NCI-H748 treated with DMSO at 0.1 percent for 48 hours (cell line): ENCODE measurements at places on chromosomes 11 and 22.

DNA sequence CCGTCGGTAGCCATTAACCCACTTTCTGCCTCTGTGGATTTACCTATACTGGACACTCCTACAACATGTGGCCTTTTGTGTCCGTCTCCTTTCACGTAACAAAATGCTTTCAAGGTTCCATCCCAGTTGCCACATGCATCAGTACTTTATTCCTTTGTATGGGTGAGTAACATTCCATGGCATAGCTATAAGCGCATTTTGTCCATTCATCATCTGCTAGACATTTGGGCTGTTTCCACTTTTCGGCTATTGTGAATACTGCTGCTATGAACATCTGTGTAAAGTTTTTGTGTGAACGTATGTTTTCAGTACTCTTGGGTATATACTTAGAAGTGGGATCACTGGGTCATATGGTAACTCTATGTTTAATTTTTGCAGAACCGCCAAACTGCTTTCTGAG is 257.2 kb downstream of the ST3GAL4 start:
- no peak for DNase-seq

DNA sequence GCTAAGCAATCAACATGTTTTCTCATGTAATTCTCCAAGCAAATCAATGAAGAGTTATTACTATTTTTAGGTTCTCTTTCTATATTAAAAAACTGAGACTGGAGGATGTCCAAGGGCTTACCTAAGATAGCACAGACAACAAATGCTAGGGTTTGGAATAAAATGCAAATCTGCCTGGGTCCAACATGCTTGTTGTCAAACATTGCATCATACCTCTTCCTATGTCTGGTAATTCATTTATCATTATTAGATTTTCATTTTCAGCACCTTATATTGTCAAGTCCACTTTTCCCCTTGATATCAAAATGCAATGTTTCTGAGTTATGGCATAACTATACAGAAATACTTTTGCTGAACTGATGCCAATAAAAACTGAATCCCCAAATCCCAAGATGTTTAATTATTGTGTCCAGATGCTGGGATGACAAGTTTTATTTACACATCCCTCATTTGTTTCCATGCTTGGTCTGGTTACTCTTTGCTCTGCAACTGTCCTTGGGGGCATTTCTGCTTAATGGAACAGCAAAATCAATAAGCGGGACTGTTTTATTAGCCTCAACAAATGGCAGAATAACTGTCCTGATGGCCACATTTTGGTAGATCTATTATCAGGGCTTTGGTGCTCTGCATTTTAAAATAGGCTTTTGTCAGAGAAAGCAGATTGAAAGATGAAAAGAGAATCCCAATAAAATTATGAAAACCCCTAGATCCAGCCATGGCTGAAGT is 86.0 kb downstream of the C11orf87 start:
- no peak for DNase-seq

- DNase-seq = no peak
Observed at GRCh38 chr11:17772704-17773600, 38.4 kb downstream of the KCNC1 start.

GRCh38 chr11:1010551-1011319 is 25.8 kb downstream of the MUC6 start:
- no peak for DNase-seq

DNA sequence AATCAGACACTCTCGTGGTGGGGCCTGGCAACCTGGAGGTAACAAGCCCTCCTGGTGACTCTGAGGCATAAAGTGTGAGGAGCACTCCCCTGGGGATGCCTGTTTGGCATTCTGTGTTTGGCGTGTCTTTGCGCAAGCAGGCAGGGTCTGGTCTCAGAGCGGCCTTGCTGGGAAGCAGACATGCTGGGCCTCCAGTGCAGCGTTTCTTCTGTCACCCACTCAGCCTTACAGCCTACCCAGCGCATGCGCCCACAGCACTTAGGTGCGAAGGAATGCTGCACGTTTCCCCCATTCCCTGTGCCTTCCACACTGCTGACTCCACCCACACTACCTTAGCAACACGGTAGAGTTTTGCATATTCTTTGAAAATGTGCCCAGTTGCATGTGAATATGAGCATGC is 7.4 kb upstream of the CXCR5 start:
- no peak for DNase-seq

- DNase-seq = peak; percentile 11
Observed at GRCh38 chr11:16989554-16989953, 24.7 kb downstream of the PLEKHA7 start.

- no peak for DNase-seq
Observed at GRCh38 chr22:32684148-32684821, 117.2 kb upstream of the TIMP3 start.

DNA sequence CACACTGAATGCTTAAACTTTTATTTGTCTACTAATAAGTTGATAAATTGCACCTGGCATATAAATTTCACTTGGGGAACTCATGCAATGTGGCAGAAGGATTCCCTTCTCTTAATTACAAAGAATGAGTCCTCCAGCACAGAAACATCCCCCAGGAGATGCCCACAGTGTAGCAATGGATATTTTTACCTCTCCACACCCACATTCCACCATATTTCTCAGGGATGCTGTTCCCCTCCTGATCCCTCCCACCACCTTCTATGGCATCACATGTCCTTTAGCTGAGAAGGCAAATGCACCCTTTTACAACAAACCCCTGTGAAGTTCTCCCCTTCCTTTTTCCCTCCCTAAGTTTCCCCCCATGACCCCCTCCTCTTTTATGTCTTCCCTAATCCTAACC is 56.1 kb upstream of the UBASH3B start:
- DNase-seq = no peak

DNA sequence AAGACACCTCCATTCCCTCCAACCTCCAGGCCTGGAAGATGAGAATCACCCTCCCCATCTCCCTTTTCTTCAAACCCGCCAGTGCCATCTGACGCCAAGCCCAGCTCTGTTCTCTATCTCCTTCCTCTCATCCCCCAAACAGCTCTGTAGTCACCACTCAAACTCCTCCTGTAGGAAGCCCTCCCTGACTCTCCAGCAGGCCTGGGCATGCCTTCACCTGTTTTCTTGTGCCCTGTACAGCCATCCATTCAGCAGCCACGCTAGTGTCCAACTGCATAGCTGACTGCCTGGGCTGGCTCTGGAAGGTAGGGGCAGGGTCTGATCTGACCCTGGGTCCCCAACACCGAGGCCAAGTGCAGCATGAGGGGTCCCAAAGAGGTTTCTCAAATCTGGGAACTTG is 25.0 kb downstream of the GDPD5 start:
- DNase-seq = no peak

DNA sequence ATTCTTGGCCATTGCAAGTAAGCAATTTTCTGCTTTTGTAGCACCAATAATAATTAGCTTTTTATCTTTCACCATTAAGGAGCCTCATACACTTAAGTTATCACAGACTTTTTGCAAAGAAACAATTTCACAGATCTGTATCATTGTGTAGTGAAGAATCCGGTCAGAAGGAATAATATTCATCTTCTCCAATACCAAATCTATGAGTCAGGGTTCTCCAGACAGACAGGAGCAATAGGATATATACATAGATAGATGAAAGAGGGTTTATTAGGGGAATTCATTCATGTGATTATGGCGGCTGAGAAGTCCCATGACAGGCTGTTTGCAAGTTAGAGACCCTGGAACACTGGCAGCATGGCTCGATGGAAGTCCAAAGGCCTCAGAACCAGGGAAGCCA is 82.9 kb upstream of the UBASH3B start:
- no peak for DNase-seq

GRCh38 chr11:33669598-33670249 is 30.9 kb downstream of the C11orf91 start:
- no peak for DNase-seq

GRCh38 chr11:34262531-34263081 is 95.2 kb downstream of the ABTB2 start:
- DNase-seq = peak; percentile 41

GRCh38 chr22:39543095-39543494 is 10.5 kb upstream of the RPS19BP1 start:
- no peak for DNase-seq

DNA sequence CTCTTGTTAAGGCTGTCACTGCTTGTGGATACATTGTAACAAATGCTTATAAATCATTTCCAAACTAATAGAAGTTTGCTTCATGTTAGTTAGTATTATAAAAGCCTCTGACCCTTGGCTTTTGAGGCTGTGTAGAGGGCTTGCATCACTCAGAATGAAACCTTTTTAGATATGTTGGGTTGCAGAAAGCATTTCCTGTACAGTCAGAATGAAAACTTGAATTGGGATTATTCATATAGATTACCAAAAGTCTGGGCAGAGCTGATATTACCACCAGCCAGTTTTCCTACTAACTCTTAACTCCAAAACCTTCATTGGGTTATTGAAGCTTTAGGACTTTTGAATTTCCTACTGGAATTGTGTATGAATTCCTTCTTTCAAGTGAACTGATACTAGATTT is 12.0 kb downstream of the KMT2A start:
- DNase-seq = no peak
